ENCODE measurements at places on chromosomes 13 and 19.
A peak's percentile ranks its signal among the peaks of the same experiment; 100 is the strongest.

DNA sequence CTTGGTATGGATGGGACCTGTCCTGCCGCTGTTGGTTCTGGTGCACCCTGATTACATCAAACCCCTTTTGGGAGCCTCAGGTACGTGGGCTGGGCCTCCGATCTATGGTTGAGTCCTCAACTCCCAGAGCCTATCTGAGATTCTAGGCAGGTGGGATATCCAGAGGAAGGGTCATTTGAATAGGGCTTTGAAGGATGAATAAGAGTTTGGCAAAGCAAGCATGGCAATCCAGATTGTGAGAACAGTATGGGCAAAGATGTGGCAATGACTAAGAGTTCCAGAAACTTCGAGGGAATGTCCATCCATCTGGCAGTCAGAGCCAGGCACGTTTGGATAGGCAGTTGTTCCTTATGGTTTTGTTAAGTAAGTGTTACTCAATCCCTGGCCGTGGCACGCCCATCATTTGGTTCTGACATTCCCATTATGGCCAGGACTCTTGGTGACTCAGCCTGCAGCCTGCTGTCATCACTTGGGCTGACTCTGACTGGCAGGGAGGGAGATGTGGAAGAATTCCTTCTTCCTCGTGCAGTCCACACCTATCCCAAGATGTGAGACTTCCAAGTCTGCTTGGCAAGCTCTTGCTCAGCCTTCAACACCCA lies 21.5 kb downstream of the CYP4F22 start:
- no peak for DNase-seq

GRCh38 chr19:1296078-1296477 lies 10.4 kb downstream of the EFNA2 start:
- no peak for DNase-seq

GRCh38 chr13:71303144-71303543 lies 563.9 kb downstream of the DACH1 start:
- DNase-seq = no peak

- peak; percentile 74 for DNase-seq
Observed at GRCh38 chr13:50529154-50529882, 314.2 kb downstream of the DLEU7 start.

DNA sequence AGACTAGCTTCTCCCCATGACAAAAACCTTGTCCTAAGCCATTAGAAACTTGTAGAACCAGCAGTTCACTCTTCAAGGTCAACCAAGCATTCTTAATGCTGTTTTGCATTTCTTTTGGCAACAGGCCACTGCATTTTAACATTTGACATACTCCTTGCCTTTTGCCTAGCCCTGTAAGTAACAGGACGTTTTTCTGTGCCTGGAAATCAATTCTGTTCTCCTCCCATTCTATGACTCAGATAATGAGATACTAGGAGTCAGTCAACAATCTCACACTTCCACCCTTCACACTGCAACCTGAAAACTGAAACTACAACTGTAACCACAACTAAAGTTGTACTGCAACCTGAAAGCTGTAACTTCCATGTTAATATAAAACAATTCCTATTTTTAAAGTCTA lies 268.7 kb downstream of the MZT1 start:
- DNase-seq = no peak

DNA sequence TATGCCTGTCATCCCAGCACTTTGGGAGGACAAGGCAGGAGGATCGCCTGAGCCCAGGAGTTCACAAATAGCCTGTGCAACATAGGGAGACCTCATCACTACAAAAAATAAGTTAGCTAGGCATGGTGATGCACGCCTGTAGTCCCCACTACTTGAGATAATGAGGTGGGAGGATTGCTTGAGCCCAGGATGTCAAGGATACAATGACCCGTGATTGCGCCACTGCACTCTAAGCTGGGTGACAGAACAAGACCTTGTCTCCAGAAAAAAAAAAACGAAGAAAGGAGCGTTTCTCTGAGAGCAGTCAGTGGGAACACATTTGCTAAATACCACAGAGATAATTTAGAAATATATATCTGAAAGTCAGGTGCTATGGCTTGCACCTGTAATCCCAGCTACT lies 11.9 kb downstream of the CDADC1 start:
- DNase-seq = no peak

GRCh38 chr19:46428239-46429135 lies at the start of gene PNMA8C:
TSS of gene PNMA8C (minus strand) at chr19:46428936. CDS start at chr19:46428359, 577 bp downstream.
- peak; percentile 71 for DNase-seq

Data from AG08396 (cell line).